Bronchial epithelial cell (primary cell): ENCODE measurements at places on chromosomes 16 and 17. TPM values are rescaled to one million over a fixed set of nuclear protein-coding genes. Genes with fewer than 3 reads are reported as not detected.

UBALD1 gene
- total RNA-seq, result 3.7 and 4.7 TPM in 2 replicates

GRCh38 chr16:46629331-46630219 is 8.4 kb upstream of the SHCBP1 start:
- peak; percentile 34 for DNase-seq

DNA sequence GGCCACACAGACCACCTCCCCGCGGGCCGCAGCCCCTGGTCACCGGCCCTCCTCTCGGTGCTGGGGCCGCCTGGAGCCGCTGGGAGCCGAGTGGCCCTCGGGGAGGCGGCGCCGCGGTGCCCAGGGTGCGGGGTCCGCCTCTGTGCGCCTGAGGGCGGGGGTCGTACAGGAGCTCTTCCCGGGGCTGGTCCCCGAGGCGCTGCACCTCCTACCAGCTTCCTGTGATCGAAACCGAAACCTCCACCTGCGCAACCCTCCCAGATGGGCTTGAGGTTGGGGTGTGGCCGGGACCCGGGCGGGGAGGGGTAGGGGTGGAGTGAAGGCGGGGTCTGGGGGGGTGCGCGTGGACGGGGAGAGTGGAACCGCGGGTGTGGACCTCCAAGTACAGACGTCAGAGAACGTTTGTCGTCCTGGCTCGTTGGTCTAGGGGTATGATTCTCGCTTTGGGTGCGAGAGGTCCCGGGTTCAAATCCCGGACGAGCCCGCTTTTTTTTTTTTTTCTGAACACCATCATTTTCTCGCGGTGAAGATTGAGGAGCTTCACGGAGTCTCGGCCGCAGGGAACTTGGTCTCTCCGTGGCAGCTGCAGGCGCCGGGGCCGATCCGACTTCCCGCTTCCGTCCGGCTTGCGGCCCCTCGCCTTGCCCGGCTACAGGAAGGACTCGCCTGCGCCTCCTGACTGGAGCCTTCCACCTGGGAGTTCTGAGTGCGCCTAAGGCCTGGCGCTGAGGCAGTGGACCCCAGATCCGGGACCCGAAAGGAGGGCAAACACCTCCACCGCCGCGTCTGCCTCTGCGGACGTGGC is 23.9 kb downstream of the ZNF213 start:
- peak; percentile 75 for DNase-seq

DNA sequence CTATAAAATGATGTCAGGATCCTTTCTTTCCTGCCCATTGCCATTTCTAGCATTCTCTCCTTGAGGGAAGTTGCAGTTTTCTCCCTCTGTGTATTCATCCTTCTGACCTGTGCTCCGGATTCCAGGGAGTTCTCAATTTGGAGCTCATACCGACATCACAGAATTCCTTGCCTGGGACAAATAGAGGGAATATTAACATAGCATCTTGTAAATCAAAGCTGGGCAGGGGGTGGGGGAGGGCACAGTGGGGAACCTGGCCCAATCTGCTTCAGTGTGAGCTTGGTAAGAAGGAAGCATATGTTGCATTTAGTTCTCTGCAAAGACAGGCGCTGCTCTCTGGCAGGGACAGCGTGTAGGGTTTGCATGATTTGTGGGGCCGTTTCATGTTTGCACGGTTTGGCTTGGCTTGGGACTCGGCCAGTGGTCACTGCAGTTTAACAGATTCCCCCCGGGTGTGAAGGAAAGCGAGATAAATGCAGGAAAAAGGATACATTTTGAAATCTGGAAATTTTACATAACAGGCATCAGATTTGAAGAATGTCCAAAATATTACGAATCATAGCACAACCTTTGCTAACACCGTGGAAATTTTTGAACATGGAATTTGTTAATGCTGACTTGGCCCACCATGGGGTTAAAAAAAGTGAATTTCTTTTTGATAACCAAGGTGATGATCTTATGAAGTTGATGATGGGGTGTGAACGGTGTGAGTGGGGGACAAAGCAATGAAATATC is 178.0 kb downstream of the WWOX start:
- DNase-seq, result no peak

- DNase-seq, result no peak
Observed at GRCh38 chr17:62627904-62628633, 599 bp downstream of the MRC2 start.
